ENCODE measurements at places on chromosomes 13 and 19.

- DNase-seq = no peak
Measured at GRCh38 chr13:89951341-89951740, 1396.1 kb upstream of the MIR17HG start.

- DNase-seq = no peak
Measured at GRCh38 chr19:3423183-3423829, 56.9 kb downstream of the NFIC start.

- DNase-seq = no peak
Measured at GRCh38 chr13:98419786-98420553, 156.9 kb downstream of the STK24 start.

DNA sequence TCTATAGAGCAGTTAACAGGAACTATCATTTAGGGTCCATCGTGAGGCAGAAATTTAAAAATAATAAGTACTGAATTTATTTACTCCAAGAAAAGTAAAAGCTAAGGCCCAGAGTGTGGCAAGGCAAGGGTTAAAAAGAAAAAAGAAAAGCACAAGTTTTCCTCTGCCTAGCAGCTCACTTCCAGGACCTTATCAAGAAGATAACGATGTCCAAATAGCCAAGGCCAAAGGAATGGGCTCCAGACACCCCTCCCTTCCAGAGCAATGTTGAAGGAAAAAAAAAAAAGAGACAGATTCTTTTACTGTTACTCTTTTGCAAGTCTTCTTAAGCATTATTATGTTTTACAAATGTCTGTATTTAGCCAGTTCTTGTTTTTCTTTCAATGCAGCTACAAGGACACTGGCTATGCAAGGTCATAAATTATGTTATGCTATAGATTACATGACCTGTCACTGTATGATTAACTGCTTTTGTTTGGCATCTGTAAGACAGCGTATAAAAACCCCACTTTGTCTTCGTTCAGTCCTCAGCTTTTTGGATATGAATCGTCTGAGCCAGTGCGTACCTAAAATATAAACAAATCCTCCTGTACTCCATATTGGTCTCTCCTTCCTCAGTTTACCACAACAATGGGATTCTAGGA is 2.9 kb upstream of the ZNF700 start:
- DNase-seq = no peak

DNA sequence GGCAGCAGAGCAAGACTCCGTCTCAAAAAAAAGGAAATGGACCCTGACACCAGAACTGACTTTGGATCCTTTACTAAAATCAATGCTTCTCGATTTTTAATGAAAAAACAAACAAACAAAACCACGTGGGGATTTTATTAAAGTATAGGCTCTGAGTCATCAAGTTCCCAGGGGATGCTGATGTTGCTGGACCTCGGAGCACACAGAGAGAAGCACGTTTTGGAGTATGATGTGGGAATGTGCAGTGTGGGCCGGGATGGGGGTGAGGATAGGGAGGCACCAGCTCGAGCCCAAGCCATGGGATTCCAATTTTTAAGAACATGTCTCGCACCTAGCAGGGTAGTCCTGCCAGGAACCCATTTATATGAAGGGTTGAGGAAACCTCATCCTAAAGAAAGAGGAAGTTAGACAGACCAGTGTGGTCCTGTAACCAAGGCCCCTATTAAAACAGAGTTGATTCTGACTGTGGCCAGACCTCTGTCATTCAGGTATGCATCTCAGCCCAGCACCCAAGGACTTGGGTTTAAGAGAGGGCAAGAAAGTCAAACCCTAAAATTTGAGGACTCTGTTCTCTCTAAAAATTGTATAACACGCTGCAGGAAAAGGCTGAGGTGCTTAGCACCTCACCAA is 6.4 kb downstream of the FLT1 start:
- DNase-seq = no peak

GRCh38 chr13:31433207-31433606 is 233.4 kb downstream of the B3GLCT start:
- no peak for DNase-seq

GRCh38 chr13:113890774-113891480 is 27.1 kb upstream of the GAS6 start:
- DNase-seq = no peak

DNA sequence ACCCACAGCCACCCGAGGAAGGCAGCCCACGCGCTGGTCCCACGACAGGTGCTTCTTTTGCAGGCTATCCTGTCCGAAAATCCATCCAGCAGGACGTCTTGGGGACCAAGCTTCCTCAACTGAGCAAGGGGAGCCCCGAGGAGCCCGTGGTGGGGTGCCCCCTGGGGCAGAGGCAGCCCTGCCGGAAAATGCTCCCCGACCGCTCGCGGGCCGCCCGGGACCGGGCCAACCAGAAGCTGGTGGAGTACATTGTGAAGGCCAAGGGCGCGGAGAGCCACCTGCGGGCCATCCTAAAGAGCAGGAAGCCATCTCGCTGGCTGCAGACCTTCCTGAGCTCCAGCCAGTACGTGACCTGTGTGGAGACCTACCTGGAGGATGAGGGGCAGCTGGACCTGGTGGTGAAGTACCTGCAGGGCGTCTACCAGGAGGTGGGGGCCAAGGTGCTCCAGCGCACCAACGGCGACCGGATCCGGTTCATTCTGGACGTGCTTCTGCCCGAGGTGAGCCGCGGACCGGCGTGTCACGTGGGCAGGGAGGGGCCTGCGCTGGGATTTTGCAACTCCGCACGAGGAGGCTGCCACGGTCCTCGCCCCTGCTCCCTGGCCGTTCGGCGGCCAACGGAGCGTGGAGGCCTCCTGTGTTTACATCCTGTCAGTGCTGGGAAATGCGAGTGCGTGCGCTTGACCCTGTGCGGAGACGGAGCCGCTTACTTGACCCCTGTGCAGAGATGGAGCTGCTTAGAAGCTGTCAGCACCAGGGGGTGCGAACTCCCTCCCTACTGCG is 12.9 kb upstream of the NDUFS7 start:
- DNase-seq = no peak

- DNase-seq = no peak
Measured at GRCh38 chr13:76009267-76009890, 373.2 kb downstream of the LMO7 start.

GRCh38 chr19:44907613-44908012 is 2.0 kb downstream of the APOE start:
- DNase-seq = no peak

- DNase-seq = no peak
Measured at GRCh38 chr13:44718467-44718866, 142.3 kb upstream of the TSC22D1 start.

GRCh38 chr13:98458431-98458830 is 118.5 kb downstream of the STK24 start:
- no peak for DNase-seq

All from effector CD8-positive, alpha-beta T cell (primary cell).